ENCODE measurements at places on chromosomes 5 and 9. TPM values are rescaled to one million over a fixed set of nuclear protein-coding genes. Genes with fewer than 3 reads are reported as not detected.
A peak's percentile ranks its signal among the peaks of the same experiment; 100 is the strongest.

DNA sequence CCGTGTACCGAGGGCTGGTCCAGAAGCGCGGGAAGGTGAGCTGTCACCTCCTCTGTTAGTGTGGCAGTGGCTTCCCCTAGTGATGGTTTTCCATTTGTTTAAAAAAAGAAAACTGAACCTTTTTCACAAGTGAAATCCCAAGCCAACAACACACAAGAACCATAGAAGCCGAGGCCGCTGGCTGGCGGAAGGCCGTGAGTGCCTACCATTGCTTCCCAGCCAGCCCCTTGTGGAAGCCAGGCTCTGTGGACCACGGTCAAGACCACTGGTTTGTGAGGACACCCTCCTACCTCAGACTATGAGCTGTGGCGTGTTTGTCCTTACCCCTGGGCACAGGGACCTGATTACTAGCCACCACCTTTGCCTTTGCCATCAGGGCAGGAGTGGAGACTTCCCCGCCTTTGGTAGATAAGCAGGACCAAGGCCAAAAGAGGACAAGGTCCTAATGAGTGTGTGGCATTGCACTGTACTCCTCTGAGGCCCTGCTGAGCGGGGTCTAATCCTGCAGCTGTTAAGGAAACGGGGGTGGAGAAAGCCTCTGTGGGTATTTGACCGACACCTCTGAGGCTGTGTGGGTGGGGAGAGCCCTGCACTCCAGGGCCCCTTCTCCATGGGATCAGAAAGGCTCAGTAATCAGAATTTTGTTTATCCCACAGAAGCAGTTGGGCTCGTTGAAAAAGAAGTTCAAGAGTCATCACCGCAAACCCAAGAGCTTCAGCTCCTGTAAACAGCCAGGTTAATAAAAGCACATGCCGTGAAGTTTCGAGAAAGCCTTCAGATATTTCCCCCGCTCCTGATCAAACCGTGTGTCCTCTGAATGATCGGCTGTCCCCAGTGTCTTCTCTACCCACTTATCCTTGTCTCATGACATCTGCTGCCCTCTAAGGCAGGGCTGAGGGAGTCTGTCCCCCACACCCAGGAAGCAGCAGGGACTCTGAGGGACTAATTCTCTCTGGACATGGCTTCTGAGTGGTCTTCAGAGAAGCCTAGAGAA, 4.3 kb downstream of the SURF2 start:
- no peak for DNase-seq

- no peak for DNase-seq
These were observed 362.0 kb upstream of the CDH10 start for GRCh38 chr5:25006734-25007133.

Gene MEIKIN
- total RNA-seq, result 0.63 TPM

DNA sequence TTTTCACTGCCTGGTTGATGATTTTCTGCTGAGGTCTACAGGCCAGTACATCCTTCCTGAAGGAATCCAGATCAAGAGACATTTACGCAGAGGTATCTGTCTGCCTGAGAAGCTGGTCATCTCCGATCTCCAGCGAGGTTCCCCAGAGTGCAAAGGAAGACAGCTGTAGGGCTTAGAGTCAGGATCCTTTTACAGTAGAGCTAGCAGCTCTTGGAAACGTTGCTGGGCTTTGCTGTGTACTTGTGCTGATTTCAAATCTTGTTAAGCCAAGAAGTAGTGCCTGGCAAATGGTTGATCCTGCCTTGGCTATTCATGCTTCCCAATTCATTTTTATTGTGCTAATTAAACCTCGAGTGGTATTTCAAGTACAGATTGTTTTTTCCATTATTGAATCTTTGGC, 48.9 kb downstream of the NTRK2 start:
- DNase-seq, result no peak

DNA sequence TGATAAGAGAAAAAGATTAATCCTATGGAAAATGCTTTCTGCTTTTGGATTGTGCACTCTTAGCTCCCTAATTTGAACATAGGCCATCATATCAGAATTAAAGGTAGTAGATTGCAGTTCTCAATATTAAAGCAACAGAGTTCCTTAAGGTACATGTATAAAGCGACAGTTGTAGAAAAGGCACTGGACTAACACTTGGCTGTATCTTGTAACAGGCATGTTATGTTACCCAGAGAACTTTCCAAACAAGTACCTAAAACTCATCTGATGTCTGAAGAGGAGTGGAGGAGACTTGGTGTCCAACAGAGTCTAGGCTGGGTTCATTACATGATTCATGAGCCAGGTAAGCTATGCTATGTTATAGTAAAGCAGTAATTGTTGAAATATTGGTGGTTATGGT, 3.3 kb upstream of the SECISBP2 start:
- DNase-seq, result no peak

DNA sequence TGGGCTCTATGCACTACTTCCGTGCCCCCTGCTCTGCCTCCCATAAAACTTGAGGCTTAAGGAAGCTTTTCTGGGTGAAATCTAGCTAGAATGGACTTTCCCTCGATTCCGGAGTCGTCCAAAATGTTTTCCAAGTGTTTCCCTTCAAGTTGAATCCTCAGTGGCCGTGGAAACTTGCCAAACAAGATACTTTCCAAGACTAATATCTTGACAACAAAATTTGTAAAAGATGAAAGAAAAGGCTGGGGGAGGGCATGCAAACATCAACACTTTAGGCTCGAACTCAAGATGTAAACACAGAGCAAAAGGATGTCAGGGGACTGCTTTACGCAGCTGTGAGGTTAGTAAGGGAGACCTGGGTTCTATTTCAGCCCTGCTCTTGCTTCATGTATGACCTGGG, 482.8 kb upstream of the KLF4 start:
- DNase-seq, result no peak

GRCh38 chr5:140966293-140967225, at the start of gene PCDHAC2:
Gene PCDHAC2 (plus strand): TSS chr5:140966476. CDS start chr5:140966767, 291 bp downstream.
- DNase-seq, result peak; percentile 83

Gene TSSK1B
- 0.13 TPM for total RNA-seq

DNA sequence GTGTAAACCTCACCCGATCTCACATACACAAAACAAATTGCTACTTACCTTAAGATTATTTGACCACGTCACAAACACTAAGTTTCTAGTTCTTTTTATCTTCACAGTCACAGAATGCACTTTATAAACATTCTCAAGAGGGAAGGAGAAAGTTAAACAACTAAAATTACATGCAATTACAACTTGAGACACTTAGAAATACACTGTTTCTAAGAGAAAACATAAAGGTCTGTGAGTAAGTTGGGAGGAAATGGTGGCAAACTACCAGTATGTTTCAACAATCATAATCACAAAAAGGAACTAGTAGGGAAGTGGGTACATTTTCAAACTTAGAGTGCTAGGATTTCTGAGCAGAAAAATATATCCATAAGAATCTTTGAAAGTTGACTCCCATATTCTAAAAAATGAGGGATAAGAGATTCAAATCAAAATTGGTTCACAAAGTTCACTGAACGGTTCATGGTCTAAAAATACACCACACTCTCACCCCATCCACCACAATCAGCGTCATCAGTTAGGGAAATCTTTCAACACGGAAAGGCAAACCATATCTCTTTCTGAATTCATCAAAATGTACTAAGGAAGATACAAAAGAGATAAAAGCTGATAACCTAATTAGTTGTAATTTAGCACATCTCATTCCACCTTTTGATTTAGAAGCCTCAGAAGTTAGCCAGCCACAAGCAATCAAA, 182.6 kb downstream of the BNC2 start:
- no peak for DNase-seq

GRCh38 chr5:115548683-115549082, 4.1 kb upstream of the FEM1C start:
- DNase-seq, result no peak

DNA sequence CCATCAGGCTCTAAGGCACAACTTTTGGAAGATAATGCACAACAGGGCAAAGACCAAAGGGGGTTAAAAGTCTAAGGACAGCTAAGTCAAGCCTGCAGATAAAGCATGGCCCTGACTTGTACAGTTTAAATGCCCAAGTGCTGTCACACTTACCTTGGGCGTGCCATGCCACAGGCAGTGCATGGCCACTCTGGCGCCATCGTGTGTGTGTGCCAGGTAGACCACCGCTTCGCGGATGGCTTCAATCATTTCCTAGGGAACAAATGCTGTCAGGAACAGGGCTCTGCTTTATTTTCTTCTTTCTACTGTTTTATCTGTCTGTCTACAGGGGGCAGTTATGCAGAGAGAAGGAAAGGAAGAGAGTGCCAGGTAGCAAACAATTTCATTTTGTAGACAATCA, 19.3 kb downstream of the PUM3 start:
- no peak for DNase-seq

DNA sequence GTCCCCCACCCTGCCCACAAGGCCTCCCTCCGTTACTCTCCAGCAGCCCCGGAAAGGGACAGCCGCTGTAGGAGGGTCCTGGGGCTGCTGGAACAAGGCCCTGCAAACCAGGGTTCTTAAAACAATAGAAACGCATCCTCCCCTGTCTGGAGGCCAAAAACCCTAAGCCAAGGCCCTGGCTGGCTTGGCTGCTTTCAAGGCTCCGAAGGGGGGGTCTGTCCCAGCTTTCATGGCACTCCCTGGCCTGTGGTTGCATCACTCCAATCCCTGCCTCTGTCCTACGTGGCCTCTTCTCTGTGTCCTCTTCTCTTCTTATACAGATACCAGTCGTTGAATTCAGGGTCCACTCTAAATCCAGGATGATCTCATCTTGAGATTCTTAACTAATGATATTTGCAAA, 7.4 kb upstream of the UBAC1 start:
- DNase-seq, result no peak

Gene CCL28
- total RNA-seq, result 22.8 TPM

Gene IL9
- total RNA-seq, result not detected

DNA sequence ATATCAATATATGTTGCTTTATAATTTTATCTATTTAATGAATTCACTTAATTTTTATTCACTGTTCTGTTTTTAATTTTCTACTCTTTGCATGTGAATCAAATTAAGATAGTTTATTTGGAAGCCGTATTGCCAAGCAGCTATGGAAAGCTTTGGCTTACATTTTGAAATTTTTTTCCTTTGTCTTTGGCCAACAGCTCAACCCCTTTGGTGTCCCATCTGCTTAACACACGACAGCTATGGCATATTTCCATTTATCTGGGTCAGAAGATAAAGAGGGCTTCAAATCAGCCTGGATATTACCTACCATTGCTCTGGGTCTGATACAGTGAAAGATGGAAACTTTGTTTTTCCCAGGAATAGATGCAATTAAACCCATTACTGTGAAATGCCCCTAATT, 201.0 kb downstream of the WDR70 start:
- DNase-seq, result no peak

Gene HMCN2
- 8.6 TPM for total RNA-seq

Gene ANKS6
- 31.8 TPM for total RNA-seq

DNA sequence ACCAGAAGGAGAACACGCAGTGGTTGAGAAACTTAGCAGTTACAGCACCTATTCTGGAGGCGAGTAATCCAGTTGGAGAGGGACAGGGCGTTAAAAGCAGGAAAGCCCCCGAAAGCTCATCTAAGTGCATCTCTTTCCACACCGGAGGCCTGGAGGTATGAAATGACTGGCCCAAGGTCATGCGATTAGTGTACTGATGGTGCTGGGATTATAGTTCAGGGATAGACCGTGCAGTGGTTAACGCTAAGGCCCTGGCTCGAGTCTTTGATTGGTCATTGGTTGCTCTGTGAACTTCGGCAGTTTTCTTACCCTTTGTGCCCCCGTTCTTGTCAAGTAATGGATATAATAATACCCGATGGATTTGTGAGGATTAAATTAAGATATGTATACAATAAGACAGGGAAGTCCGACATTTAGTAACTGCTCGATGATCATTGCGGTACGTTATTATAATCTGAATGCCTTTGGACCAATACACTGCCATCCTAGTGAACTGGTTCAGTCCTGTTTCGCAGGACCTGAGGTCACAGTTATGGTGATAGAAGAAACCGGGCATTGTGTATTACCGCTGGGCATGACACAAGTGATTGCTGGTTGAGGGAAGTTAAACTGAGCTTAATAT, 960 bp downstream of the CANX start:
- DNase-seq, result no peak

DNA sequence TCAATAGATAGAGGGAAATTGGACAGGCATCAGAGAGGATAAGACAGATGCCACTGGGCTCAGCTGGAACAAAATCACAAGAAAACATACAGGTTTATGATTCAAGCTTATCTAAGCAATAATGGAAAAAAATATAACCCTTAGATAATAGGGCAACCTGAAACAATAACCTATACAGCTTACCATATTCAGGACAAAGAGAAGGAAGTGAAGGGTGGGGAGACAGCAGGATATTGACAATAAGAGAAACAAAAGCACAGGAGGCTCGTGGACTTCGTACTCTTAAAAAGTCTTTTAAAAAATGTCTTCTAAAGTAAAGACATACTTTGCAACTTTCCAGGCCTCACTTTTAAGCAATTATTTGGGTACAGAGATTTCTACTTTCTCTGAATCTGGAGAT, 225.3 kb downstream of the NTRK2 start:
- DNase-seq, result no peak

- DNase-seq, result no peak
These were observed 21.3 kb upstream of the SERINC5 start for GRCh38 chr5:80277191-80277590.

DNA sequence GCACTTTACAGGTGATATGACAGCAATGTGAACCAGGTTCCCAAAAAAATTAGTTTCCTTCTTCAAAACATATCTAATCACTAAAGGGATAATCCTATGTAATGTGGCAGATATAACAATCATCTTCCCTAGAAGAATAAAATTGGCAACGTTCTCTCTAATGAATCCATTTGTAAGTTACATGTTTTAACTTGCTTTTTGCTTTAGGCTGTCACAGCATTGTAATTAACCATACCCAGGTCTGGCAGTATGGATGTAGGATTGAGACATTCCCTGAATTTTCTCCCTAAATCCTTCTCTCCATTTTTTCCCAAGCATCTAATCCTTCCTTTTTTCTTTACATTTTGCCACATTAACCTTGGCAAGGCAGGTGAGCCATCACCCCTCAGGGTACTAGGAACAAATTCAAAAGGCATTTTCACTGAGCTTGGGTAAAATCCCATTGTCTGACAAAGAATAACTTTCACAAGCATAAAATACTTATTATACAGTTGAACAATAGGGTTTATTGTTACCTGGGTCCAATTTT, 548.3 kb downstream of the SEMA5A start:
- no peak for DNase-seq

DNA sequence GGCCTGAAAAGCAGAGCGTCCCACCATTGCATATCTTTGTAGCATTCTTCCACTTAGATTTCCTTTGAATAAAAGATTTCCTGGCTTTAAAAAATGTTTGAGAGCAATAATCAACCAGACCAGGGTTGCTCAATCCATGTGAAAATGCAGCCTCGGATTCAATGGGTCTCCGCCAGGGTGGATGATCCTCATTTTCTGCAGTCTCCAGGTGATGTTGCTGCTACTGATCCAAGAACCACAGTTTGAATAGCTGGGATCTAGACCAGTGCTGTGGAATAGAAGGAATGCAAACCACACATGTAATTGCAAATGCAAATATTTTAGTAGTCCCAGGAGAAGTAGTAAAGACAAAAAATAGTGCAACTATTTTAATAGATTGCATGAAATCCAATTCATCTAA, 317.6 kb downstream of the IRX1 start:
- no peak for DNase-seq

Gene STKLD1
- total RNA-seq, result 1.9 TPM

Gene CCL27
- not detected for total RNA-seq

- no peak for DNase-seq
These were observed 502.6 kb upstream of the COX7C start for GRCh38 chr5:86115164-86115563.

Gene CDH6
- 196 TPM for total RNA-seq

Gene IGFBPL1
- total RNA-seq, result 0.22 TPM
